Activated gamma-delta T cell treated with Interleukin-2 at 50 U/mL for 16 hours (primary cell): ENCODE measurements at places on chromosomes 6 and 20.

DNA sequence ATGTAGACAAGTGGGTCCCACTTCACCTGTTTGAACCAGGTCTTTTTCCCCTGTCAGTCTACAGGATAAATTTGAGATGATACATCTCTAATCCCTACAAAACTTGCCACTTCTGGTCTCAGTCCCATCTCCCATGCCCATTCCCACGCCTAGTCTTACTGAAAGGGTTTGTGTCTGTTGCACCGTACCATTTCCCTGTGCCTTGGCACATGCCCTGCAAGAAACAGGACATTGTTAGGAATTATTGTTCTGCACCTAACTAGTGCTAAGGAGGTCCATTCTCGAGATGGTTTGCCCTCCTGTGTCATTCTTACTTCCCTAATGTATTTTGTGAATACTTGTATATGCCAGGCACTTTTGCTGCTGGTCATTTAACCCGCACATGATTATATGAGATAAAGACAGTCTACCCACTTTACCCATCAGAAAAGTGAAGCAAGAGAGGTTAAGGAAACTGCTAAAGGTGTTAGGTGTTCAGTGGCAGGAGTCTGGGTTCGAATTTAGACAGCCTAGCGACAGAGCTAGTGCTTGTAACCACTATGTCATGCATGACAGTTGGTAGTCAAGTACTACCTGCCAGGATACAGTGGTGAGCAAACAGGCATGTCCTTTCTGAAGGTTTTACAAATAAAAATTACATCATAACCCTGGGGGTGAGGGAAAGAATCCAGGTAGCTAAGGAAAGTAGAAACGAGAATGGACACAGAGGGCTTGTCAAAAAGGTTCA is 12.7 kb downstream of the FAM217A start:
- no peak for DNase-seq

GRCh38 chr6:47032974-47033765 is 9.0 kb downstream of the ADGRF1 start:
- no peak for DNase-seq

GRCh38 chr6:37688078-37688850 is 9.4 kb downstream of the MDGA1 start:
- DNase-seq = no peak

GRCh38 chr20:63693733-63694583 is 2.5 kb upstream of the TNFRSF6B start:
- DNase-seq = no peak

- no peak for DNase-seq
Observed at GRCh38 chr6:137111296-137112066, 62.0 kb downstream of the IL22RA2 start.

GRCh38 chr6:31400467-31401289 is 2.7 kb upstream of the MICA start:
- peak; percentile 73 for DNase-seq

GRCh38 chr6:117531346-117531745 is 48.9 kb downstream of the DCBLD1 start:
- DNase-seq = no peak

DNA sequence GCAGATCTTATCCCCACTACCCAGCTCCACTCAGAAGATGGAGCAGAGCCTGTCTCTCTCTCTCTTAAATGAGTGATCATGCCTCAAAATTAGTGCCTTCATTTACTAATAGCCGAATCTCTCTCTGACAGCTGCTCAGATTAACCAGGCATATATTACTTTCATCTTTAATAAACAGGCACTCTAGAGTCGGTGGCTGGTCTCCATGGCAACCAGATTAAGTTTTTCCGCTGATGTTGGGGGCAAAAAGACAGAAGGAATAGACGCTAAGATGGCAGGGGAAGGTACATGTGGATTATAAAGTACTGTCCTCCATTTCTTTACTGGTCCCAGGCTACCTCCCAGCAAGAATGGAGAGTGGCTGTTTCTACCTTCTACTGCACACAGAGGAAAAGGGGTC is 121.6 kb downstream of the QRSL1 start:
- no peak for DNase-seq

GRCh38 chr6:34174846-34175399 is 29.0 kb upstream of the GRM4 start:
- DNase-seq = no peak

GRCh38 chr6:16236631-16237199 is 1.7 kb upstream of the GMPR start:
- no peak for DNase-seq

DNA sequence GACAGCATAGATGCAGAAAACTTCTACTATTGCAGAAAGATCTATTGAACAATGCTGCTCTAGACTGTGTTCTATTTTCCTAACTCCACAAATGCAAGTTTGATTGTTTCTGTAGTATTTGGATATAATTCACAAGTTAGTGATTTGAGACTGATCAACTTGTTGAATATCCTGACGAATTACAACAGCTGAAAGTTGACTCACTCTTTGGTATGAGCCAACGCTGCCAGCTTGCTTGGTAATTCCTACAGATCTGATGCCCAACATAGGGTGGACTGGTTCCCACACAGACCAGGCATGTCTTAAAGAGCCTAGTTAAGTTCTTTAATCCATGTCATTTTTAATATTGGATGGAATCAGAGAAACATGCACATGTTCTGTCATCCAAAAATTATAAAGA is 231.0 kb upstream of the RAB32 start:
- no peak for DNase-seq

DNA sequence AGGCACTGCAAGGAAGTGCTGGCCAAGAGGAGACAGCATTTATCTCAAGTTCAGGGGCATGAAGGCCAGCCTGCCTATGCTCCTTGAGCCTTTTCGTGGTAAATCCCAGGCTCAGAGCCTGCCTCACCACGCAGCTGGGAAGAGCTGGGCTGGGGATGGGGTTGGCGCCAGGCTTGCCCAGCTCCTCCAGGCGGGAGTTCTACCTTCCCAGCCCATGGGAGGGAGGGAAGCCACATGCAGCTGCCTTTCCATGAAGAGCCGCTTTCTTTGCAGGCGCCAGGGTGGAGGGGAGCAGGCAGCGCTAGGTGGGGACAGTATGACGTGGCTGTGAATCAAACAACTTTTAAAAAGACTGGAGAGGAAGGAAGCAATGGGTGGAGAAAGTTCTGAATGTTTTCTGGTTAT is 19.5 kb upstream of the SIRT5 start:
- DNase-seq = no peak

DNA sequence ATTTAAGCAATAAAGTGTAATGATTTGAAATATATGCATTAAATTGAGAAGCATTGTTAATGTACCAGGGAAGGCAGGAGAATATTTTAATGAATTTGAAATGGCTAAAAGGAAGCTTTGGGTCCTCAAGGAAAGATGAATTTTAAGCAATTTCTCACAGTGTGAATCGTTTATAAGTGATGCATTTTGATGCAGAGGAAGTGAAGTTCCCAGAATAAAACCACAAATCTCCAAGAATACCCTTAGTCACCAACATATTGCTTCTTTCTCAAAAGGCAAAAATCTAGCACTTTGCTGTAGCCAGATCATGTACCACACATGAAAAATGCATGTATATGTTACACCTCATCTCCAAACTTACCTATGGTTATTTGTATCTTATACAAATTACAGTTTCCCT is 11.7 kb downstream of the TPD52L1 start:
- DNase-seq = no peak

GRCh38 chr20:49344975-49345374 is 67.1 kb upstream of the ZNFX1 start:
- no peak for DNase-seq

DNA sequence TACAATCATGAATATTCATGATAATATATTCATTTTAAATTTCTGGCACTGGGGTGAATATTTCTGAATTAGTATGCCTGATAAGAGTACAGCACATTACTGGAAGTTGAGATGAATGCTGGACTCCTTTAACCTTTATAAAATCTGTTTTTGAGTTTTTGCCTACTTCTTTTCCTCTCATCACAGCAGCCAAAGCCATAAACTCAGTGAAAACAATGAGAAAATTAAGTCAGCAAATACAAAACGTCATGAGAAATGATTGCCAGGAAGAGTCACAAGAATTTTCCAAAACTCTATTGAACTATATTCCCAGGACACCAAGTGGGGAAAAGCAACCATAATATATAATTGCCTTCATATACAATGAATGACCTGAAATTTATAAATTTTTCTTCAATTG is 837.6 kb downstream of the TBC1D32 start:
- DNase-seq = no peak

DNA sequence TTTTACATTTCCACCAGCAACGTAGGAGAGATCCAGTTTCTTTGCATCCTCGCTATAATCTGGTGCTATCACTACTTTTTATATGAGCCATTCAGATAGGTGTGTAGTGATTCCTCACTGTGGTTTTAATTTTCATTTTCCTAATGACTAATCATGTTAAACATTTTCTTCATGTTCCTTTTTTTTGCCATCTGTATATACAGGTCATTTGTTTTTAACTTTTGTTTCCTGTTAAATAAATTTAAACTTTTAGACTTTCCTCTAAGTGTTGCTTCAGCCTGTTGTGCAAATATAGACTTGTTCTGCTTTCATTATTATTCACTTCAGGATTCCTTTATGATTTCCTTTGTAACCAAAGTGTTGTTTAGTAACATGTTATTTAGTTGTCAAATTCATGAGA is 697.4 kb downstream of the PTPRT start:
- no peak for DNase-seq

DNA sequence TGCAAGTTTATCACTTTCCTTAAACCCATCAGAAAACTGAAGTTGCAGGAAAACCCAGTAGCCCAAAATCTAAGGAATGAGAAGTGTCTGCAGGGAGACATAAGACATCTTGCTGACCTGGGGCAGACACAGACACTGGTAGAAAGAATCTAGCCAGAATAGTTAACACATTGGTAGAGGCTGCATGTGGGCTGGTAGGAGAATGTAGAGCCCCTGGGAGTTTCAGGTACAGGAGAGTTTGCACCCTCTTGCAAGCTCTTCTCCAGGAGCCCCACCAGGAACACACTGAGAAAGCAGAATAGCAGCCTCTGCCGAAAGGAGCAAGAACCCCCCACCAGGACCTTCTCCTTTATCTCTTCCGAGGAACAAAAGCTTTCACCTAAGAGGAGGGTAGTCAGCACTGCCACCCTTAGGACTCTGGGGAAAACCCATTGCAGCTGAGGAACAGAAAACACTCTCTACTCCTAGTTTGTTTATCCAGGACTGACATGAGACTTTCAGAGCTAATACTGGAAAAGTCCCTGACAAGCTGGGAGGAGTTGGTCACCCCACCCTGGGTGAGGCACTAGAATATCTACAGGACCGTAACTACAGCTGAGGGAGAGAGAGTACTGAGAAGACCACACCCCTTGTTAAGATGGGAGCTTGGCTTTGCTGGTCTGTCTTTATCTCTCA is 10.5 kb upstream of the OGFRL1 start:
- no peak for DNase-seq

DNA sequence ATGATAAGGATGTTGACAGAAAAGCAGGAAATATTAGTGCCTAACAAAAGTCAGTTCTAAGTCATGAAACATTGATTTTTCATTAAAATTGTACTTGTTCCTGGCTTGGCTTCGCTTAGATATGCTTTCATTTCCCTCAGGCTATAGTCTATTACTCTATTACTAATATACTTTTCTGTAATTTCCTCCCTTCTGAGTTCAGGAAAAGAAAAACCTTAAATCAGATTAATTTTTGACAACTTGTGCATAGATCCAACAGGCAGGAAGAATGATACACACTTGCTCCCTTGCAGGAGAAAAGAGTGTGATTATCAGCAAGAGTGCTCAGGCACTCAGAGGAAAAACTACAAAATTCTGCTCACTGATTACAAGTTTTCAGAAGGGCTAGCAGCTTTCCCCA is 145.2 kb upstream of the THEMIS start:
- DNase-seq = no peak

GRCh38 chr6:130259140-130259539 is 36.4 kb upstream of the SAMD3 start:
- no peak for DNase-seq

DNA sequence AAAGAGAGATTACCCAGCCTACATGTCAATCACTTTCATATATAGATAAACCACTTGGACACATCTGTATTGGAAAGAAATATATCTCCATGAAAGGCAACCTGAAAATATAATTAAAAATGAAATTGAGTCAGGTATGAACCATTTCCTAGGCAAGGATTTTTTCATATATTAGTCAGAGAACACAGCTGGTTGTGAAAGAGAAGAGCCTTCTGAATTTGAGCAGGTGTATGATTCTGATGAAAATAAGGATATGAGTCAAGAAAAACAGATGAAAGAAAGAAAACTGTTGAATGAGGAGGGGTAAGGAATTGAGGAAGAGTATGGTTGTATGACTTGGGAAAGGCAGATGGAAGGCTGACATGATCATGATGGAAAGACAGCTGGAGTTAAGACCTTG is 441.1 kb downstream of the HAO1 start:
- no peak for DNase-seq

DNA sequence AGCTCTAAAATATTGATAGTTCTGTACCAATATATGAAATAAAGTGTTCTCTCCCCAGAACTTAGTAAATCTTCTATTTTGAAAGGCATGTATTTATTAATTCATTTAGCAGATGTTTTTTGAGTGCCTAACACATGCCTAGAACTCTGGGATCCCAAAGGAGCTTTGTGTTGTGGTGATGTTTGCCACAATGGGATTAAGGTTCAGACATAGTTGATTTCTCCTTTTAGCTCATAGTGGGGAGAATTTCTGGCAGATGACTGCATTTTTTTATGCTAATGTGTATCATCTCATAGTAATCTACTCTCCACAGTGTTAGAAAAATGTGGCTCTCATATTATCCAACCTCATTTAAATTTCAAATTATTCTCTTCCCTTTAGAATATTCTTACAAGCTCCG is 21.7 kb downstream of the MYB start:
- no peak for DNase-seq

- no peak for DNase-seq
Observed at GRCh38 chr6:53857318-53858094, 62.7 kb downstream of the LRRC1 start.

DNA sequence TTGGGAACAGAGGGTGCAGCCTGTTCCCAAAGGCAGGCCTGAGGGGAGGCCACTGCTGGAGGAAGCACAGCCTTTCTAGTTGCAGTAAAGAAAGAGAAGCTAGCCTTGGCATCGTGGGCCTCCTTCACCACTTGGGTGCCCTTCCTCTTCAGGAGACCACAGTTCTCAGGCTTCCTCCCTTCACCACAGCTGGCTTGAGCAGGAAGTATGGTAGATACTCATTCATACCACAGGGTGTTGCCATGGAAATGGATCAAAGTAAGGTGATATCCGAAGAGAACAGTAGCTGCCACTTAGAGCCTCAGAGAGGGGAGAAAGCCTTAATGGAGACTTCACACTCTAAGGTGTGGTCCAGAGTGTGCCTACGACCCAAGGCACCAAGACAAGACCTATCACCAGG is 120.4 kb upstream of the RIPOR2 start:
- DNase-seq = peak; percentile 67

- no peak for DNase-seq
Observed at GRCh38 chr6:64249115-64249514, 613.5 kb downstream of the PHF3 start.

GRCh38 chr6:160367798-160368547 is 19.8 kb downstream of the SLC22A3 start:
- DNase-seq = no peak

- no peak for DNase-seq
Observed at GRCh38 chr20:47430862-47431588, 70.7 kb upstream of the NCOA3 start.
